Posterior cingulate gyrus (tissue), 11 donors: ENCODE measurements at places on chromosomes 11 and 22.
A peak's percentile ranks its signal among the peaks of the same experiment; 100 is the strongest.

GRCh38 chr11:129932381-129933067 is 37.1 kb upstream of the NFRKB start:
- no peak for DNase-seq

DNA sequence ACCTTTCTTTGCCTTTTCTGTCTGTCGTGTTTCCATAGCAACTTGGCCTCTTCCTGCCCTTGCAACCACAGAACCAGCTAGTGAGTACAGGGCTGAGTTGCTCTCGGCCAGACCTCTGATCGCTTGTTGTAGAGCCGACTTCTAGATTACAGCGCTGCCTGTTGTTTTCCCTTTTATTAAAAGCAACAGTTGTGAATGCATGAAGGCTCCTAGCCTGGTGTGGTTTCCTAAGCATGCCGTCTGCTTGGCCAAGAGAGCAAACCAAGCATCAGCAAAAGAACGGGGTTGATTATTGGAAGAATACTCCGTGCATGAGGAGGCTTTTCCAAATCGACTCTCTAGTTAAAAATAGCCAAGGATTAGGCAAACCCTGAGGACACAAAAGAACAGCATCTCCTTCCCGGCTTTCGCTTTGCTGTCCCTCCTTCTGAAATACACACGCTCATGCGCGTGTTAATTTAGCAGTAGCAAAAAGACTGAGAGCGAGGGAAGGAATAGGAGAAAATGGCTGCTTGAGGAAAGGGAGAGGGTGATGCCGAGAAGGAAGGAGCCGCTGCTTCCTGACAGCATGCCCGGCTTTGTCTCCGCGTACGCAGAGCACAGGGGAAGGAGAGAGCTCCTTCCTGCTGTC is 71.5 kb upstream of the TTC12 start:
- DNase-seq: no peak

DNA sequence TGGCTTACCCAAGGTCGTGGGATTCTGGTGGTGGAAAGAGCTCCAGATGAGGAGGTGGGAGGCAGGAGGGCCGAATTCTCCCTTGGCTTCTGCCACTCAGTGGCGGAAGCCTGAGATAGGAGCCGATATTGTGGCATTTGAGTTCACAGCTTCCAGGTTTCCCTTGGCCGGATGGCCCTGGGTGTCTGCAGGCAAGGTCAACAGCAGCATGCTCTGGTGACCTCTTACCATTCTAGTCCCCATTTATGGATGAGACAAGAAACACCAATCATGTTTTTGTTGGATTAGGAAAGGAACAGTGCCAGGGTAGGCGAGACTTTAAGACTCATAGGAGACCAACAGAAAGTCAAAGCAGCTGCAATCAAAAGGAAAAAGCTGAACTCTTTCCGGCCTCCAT is 89.7 kb downstream of the GRAMD1B start:
- no peak for DNase-seq

GRCh38 chr22:38115423-38116205 is 5.1 kb upstream of the BAIAP2L2 start:
- DNase-seq: no peak

DNA sequence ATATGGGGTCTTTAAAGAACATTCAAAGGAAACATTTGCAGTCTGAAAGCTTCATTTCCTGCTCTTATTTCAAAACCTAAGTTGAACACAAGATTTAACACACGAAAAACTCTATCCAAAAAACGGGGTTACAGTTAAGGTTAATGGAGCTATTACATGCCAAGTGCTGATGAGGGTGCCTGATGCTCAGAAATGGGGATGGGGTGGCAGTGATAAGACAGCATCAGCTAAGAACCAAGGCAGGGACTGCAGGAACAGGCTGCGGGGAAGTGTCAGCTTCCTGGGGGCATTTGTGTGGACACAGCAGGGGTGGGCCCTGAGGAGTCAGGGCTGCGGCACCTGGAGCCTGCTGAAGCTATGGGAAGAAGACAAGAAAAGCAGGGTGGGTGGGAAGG is 12.2 kb downstream of the DGCR2 start:
- DNase-seq: no peak

GRCh38 chr11:8263769-8264410 is at the start of gene LMO1:
Gene LMO1, minus strand, starts transcription at chr11:8263878. Its CDS starts 516 bp downstream, at chr11:8263362.
- DNase-seq: peak; percentile 90

DNA sequence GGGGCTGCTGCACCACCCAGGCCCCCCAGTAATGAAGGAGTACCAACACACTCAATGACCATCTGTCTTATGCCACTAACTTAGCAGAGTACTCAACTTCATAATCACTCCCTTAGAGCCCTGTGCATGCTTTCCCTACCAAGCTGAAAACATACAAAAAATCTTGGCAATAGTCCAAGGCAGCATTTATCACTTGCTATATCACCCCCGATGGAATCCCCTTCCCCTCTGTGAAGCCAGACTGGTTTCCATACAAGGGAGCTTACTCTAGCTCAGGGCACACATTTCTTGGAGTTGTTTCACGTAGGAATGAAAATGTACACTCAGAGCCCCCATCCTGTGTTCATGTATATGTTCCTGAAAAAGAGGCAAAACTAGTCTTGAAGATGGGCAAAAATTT is 301.3 kb upstream of the TENM4 start:
- DNase-seq: no peak

GRCh38 chr11:120568572-120569307 is 57.2 kb downstream of the GRIK4 start:
- DNase-seq: no peak

GRCh38 chr11:88280673-88281316 is 56.7 kb downstream of the CTSC start:
- DNase-seq: no peak

- DNase-seq: no peak
These were observed 27.3 kb downstream of the FAM168A start for GRCh38 chr11:73570415-73571114.

DNA sequence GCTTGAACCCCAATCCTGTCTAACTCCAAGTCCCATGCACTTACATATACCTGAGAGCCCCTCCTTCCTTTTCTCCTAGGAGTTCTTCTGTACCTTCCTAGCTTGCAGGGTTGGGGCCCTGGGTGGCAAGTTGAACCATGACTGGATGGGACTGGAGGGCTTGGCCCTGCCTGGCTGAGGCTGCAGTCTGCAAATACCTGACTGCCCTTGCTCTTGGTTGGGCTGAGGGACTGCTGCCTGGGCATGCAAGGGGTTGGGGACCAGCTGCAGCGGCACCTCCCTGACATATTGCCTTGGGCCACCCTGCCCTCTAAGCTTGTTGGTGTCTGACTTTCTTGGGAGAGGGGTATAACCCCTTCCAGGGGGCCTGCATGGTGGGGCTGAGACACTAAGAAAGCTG is 9.8 kb upstream of the SLC39A13 start:
- no peak for DNase-seq

DNA sequence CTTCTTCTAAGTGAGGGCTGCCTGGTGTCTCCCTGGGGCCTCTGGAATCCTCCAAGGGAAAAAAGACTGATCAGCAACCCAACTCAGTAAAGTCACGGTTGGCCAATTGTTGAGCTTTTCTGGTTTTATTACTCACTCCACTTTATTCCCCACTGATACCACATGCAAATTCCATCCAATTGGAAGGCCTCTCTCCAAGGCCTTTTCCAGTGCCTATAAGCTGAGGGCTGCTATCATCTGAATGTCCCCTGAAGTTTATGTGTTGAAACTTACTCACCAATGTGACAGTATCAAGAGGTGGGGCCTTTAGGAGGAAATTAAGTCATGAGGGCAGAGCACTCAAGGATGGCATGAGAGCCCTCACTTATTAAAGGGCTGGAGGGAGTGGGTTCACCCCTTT is 463.3 kb downstream of the BUD13 start:
- DNase-seq: no peak

DNA sequence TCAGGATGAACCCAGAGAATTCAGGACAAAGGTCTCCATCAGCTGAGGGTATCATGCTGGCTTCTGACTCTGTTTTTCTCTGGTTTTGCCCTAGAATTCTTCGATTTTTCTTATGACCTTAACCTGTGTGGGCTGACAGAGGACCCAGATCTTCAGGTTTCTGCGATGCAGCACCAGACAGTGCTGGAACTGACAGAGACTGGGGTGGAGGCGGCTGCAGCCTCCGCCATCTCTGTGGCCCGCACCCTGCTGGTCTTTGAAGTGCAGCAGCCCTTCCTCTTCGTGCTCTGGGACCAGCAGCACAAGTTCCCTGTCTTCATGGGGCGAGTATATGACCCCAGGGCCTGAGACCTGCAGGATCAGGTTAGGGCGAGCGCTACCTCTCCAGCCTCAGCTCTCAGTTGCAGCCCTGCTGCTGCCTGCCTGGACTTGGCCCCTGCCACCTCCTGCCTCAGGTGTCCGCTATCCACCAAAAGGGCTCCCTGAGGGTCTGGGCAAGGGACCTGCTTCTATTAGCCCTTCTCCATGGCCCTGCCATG is 16.8 kb downstream of the SERPING1 start:
- DNase-seq: no peak

DNA sequence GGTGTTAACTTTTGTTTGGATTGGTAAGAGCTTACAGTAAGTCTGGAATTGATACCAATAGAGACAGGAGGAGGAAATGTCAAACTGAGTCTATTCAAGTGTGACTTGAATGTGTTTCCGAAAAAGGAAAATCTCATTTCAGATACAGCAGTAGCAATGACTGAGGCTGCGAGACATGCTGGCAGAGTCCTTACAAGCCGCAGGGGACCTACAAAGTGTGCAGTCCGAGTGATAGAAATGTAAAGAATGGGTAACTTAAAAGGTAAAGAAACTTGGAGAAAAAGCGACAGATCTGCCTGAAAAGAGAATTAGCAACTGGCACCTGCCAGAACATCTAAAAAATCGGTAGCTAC is 444 bp downstream of the CWF19L2 start:
- no peak for DNase-seq

- no peak for DNase-seq
These were observed 796 bp downstream of the MYOD1 start for GRCh38 chr11:17719938-17720795.

DNA sequence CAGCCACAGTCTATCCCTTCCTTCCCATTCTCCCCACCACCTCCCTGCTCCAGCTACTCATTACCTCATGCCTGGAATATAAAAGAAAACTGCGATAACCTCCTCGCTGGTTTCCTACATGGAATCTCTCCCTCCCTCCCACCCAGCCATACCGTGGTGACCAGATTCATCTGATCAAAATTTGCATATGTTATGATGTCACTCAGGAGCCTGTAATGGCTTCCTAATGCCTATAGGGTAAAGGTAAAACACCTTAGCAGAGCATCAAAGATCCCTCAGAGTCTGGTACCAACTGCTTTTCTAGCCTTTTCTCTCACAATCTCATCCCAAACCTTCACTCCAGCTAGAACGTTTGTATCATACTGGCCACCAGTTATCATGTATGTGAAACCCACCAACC is 19.6 kb downstream of the RTN4RL2 start:
- DNase-seq: no peak

DNA sequence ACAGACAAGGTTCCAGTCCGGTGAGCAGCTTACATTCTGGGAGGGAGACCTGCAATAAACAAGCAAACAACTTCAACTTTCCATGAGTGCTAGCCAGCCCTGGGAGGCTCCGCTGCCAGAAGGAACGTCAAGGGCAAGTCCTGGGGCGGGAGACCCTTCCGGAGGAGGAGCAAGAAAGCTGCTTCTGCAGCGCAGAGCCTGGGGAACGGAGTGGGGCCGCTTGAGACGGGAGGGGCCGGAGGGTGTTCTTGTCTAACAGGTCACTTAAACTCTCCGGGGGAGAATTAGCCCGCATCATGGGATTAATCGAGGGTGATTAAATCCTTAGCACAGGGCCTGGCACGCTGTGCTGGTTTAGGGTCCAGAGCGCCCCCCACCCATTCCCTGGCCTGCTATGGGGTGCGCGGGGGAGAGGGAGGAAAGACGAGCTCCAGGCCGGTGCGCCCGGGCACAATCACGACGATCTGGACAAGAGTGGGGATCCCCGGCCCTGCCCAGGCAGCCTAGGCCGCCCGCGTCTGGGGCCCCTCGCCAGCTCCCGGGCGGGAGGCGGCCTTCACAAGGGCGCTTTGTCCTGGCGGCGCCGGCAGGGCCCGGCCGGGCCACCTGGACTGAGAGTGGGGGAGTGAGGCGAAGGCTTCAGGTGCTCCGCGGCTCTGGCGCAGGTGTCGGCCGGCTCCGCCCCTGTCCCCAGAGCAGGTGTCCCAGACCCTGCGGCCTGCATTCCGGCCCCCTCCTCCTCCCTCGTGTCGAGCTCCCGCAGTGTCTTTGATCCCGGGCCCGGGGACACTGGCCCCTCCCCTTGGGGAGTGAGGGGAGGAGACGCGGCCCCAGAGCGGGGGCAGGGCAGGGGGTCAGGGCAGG is 663 bp upstream of the LARGE2 start:
- DNase-seq: no peak

GRCh38 chr11:69899957-69900821 is 81.0 kb upstream of the FGF3 start:
- peak; percentile 41 for DNase-seq

GRCh38 chr11:16783321-16783801 is 44.9 kb downstream of the C11orf58 start:
- DNase-seq: no peak

DNA sequence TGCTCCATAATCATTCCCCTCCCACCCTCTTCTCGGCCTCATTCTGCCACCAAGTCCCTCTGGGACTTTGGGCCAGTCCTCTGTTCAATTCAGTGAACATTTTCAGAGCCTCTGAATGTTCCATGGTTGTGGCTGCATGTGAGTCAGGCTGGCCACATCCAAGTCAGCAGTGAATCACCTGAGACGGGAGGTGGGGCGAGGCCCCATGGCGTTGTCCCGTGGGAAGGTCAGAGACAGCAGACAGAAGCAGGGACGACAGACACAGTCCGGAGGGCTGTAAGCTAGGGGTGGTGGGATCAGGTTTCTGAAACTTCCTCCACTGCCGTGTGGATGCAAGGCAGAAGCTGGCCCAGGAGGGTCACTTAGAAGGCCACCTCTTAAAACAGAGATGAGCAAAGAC is 324.8 kb downstream of the MN1 start:
- no peak for DNase-seq

GRCh38 chr11:32080361-32080980 is 10.4 kb upstream of the RCN1 start:
- no peak for DNase-seq

DNA sequence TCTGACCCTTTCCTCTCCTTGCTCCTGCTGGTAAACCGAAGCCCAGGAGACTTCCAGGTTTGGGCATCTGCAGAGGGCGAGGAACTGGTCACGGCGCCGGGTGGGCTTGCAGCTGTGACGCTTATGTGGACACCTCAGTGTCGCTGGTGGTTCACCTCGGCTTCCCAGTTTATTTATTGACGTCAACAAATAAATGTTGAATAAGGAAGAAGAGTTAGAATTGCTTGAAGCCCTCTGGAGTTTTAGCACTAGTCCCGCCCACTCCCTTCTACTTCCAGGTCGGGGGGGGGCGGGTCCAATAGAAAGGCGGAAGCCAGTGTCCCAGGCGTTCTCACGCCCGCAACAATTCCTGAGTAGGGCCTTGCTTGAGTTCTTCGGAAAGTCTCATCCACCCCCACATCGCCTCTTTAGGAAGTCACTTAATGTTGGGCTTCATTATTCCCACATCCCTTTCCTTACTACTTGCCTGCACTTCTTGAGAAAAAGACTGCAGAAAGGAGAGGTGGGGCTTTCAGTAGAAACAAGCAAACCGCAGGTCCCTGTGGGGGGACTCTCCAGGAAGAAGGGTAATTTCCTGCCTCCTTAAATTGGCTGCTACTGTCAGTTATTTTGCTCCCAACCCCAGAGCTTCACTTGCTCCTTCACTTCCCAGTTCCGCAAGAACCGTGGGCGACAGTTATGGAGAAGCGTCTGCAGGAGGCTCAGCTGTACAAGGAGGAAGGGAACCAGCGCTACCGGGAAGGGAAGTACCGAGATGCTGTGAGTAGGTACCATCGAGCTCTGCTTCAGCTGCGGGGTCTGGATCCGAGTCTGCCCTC is at the start of gene TTC9C:
TTC9C (plus strand) TSS at position 316 of the 818 bp plus-strand sequence; CDS start at position 679, 363 bp downstream.
- peak; percentile 88 for DNase-seq
